ENCODE measurements at places on chromosomes 16 and 17. TPM values are rescaled to one million over a fixed set of nuclear protein-coding genes. Genes with fewer than 3 reads are reported as not detected.

DNA sequence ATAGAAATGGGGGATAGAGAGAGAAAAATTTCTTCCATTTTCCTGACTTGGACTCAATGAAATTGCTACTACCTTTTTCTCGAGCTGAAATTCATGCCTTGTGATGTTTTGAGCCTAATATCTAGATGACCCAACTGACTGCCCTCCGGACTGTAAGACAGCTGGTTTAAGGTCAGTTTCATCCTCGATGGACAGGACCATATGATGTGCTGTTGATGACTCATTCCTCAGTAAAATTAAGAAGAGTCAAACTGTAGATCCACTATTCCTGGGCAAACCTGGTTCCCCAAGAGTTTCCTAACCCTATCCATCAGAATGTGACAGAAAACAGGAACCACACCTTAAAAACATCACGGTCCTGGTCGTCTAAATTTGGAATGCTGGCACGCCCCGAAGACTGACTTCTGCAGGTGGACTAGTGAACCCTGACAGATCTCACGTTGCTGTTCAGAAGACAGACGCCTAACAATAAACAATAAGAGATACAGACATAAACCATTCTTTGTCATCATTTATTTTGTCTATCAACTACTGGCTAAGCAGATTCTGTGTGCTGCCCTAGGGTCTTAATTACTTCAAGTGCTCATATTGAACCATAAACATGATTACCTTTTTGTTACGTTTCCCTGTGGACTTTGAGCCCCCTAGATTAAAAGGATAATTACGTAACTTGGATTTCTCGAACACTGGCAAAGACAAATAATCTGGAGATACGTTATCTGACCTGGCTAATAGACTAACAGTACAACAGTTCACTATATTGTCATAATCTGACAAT lies 45.1 kb upstream of the NOS2 start:
- no peaks in the 10 kb centered on the region for H3K36me3 ChIP-seq
- peaks cover 1% of the 10 kb centered on the region for H3K27me3 ChIP-seq
- no peak overlapping the region for H3K27ac ChIP-seq
- DNase-seq = no peak
- no peaks in the 10 kb centered on the region for H3K4me1 ChIP-seq

GRCh38 chr17:20205609-20206008 lies 196.4 kb downstream of the SPECC1 start:
- H3K27ac ChIP-seq = no peak overlapping the region
- H3K36me3 ChIP-seq = peaks cover 7% of the 10 kb centered on the region
- H3K4me3 ChIP-seq = no peak overlapping the region

GRCh38 chr17:17706140-17707060 lies 25.1 kb downstream of the RAI1 start:
- no peaks in the 10 kb centered on the region for H3K27me3 ChIP-seq
- peak overlapping the region; percentile 25 for H3K27ac ChIP-seq
- H3K4me1 ChIP-seq = peaks cover 58% of the 10 kb centered on the region
- H3K4me3 ChIP-seq = no peak overlapping the region

GRCh38 chr17:59719526-59719925 lies 12.1 kb downstream of the VMP1 start:
- DNase-seq = no peak
- H3K4me1 ChIP-seq = no peaks in the 10 kb centered on the region
- no peak overlapping the region for H3K4me3 ChIP-seq
- H3K27ac ChIP-seq = no peak overlapping the region
- H3K27me3 ChIP-seq = no peaks in the 10 kb centered on the region
- H3K36me3 ChIP-seq = no peaks in the 10 kb centered on the region

GRCh38 chr17:78935419-78936323 lies 10.5 kb upstream of the TIMP2 start:
- peaks cover 37% of the 10 kb centered on the region for H3K4me1 ChIP-seq
- no peaks in the 10 kb centered on the region for H3K27me3 ChIP-seq
- peak overlapping the region; percentile 78 for H3K27ac ChIP-seq
- no peaks in the 10 kb centered on the region for H3K36me3 ChIP-seq
- DNase-seq = peak; percentile 99

- no peaks in the 10 kb centered on the region for H3K4me1 ChIP-seq
- H3K27ac ChIP-seq = no peak overlapping the region
- peak; percentile 7 for DNase-seq
- no peak overlapping the region for H3K4me3 ChIP-seq
Observed at GRCh38 chr16:83785455-83785854, 22.3 kb upstream of the HSBP1 start.

Gene PRSS21
- polyA plus RNA-seq = 0.47 TPM

Gene SMIM36
- polyA plus RNA-seq = not detected

GRCh38 chr16:11020792-11021551 lies 76.6 kb downstream of the CLEC16A start:
- H3K4me3 ChIP-seq = no peak overlapping the region
- H3K27me3 ChIP-seq = no peaks in the 10 kb centered on the region
- peaks cover 20% of the 10 kb centered on the region for H3K36me3 ChIP-seq
- peak overlapping the region; percentile 17 for H3K27ac ChIP-seq
- H3K4me1 ChIP-seq = peaks cover 13% of the 10 kb centered on the region

DNA sequence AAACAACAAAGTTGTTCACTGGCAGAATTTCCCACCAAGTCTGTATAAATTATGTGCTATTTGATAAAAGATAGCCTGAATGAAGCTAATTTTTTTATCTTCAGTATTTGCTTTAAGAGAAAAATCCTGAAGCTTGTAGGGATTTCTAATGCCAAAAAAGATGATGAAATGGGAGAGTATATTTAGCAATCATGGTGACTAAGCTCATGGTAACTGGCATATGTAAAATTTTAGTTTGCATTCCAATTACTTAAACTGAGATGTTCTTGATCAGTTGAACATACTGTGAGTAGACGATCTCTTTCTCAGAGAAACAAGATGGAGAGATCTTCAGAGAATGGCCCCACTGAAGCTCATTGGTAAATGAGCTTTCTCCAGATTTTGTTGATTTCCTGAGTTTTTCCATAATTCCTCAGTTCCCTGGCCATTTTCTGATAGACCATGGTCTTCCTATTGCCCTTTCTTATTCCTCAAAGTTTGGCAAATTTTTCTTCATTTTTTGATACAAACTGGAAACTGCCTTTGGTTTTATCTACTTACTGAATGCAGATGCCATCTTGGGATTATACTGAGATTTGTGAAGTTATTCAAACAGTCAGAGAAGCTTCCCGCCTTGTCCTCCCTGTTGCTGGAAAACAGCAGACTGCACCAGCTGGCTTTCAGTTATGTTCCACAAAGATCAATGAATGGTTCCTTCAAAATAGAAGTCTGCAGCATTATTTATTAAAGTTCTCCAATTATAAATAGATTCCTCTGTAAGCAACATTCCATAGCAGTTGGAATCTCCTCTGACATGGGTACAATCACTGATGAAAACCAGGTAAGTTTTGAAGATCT lies 68.3 kb upstream of the ALOX12 start:
- no peaks in the 10 kb centered on the region for H3K36me3 ChIP-seq
- DNase-seq = peak; percentile 61
- no peak overlapping the region for H3K4me3 ChIP-seq
- H3K27me3 ChIP-seq = peaks cover 6% of the 10 kb centered on the region
- peaks cover 2% of the 10 kb centered on the region for H3K4me1 ChIP-seq
- H3K27ac ChIP-seq = peak overlapping the region; percentile 67

GRCh38 chr17:82173351-82174041 lies 39.1 kb downstream of the CCDC57 start:
- no peaks in the 10 kb centered on the region for H3K27me3 ChIP-seq
- H3K4me1 ChIP-seq = no peaks in the 10 kb centered on the region
- no peak for DNase-seq
- H3K36me3 ChIP-seq = peaks cover 32% of the 10 kb centered on the region
- H3K4me3 ChIP-seq = no peak overlapping the region

GRCh38 chr17:78023042-78023441 lies 64.5 kb downstream of the TNRC6C start:
- H3K27me3 ChIP-seq = no peaks in the 10 kb centered on the region
- DNase-seq = no peak
- no peak overlapping the region for H3K4me3 ChIP-seq
- no peaks in the 10 kb centered on the region for H3K4me1 ChIP-seq

Gene TEX19
- 0.03 TPM for polyA plus RNA-seq

DNA sequence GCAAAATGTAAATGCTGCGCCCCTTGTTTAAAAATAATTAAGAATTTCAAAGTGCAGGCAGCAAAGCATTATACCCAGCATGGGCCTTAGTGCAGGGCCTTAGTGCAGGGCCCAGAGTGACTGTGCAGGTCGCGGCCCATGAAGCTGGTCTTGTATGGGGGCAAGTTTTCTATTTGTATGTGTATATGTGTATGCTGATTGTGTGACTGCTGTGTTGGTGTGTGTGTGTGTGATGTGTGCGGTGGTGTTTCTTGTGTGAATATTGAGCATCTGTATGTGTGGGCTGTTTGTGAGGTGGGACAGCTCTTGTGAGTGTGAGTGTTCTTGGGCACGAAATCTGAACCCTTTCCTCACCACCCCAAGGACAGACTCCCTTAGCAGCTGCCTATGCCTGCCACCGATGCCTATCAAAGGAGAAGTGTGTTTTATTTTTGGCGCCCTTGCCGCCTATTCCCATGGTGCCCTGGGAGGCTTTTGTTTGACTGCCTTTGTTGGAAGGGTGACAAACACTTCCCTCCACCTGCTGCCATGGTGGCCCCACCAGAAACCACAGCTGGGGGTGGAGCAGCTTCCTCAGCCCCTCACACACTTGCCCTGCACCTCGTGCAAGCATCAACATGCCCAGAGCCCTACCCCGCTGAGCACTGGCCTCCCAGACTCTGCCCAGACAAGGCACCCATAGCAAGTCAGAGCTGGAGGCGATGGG lies 18.0 kb downstream of the CCR7 start:
- H3K4me3 ChIP-seq = no peak overlapping the region
- DNase-seq = no peak
- H3K4me1 ChIP-seq = peaks cover 49% of the 10 kb centered on the region
- H3K27ac ChIP-seq = peak overlapping the region; percentile 98
- no peaks in the 10 kb centered on the region for H3K27me3 ChIP-seq
